ENCODE measurements at places on chromosomes 4 and X. TPM values are rescaled to one million over a fixed set of nuclear protein-coding genes. Genes with fewer than 3 reads are reported as not detected.

SCARB2 gene
- 39.4 TPM for total RNA-seq

GUCY1A1 gene
- total RNA-seq = not detected

GRCh38 chr4:54505996-54506395 is 151.8 kb upstream of the KIT start:
- no peak for DNase-seq

- DNase-seq = no peak
These were observed 995.5 kb downstream of the RAB28 start for GRCh38 chr4:12488672-12489071.

DNA sequence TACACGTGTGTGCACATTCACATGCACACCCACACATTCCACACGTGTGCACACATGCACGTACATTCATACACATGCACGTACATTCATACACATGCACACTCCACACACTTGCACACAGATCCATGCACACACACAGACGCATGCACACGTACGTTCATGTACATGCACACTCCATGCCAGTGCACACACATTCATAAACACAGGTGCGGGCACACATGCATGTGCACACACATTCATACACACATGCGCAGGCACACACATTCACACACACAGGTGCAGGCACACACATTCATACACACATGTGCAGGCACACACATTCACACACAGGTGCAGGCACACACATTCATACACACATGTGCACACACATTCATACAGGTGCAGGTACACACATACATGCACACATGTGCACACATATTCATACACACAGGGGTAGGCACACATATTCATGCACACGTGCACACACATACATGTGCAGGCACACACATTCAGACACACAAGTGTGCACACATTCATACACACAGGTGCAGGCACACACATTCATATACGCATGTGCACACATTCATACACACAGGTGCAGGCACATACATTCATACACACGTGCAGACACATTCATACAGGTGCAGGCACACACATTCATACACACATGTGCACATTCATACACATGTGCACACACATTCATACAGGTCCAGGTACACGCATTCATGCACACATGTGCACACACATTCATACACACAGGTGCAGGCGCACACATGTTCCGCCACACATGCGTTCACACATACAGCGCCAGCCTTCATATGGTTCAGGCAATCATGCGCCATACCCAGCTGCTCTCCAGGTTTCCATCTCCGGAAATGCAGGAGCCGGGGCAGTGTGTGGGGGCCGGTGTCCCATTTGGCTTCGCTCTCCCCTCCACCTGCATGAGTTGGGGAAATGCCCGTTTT is 124.8 kb downstream of the HMX1 start:
- no peak for DNase-seq

DNA sequence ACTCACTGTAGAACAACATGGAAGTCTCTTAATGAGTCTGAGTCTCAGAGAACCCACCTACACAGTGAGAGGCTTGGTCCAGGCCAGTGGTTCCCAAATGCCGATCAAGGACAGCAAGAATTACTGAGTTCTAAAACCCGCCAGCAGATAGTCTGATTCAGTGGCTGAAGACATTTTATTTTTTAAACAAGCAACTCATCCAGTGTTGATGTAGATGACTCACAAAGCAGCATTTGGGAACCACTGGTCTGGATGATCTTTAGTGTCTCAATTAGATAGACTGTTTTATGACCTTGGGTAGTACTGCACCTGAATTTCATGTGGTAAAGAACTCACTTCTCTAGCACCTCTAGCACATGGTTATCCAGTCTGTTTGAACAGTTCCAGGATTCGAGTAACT is 193.6 kb downstream of the FBXW7 start:
- DNase-seq = no peak

DNA sequence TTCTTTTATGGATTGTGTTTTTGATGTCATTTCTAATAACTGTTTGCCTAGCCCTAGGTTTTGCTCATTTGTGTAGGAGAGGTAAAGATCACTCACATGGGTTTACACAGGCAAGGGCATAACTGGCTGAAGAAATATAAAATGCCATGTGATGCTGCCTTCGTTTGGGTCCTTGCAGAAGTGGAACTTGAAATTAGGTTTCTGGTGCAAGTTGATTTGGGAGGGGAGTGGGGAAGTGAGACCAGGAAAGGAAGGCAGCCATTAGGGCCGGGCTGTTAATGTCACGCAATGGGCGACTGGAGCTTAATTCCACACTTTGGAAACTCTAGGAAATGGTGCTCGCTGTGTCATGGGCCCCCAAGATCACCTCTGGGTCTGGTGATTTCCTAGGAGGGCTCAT is 14.5 kb downstream of the CLCN4 start:
- DNase-seq = no peak

DNA sequence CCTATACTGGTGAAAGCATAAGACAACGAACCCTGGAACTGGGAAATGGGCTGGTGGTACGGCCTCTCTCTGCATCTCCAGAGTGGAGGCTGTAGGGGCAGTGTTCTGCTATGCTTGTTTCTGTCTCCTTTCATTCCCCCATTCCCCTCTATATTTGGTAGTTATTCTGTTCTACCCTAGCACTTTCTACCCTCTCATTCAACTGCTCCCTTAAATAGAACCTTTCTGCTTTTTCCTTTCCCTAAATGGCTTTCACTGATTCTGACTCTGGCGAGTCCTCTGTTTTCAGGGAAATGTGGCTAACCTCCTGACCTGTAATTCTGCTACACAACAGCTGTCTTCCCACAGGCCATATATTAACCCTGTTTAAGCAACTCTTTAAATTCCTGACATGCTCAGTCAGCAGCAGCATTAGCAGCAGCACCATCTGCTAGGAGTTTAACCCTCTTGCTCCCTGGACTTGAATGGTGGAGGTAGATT is 94.2 kb downstream of the CXCL13 start:
- DNase-seq = peak; percentile 13

GRCh38 chr4:7073526-7074390 is 5.9 kb upstream of the GRPEL1 start:
- peak; percentile 92 for DNase-seq

Measured in H7 (cell line).